ENCODE measurements at places on chromosomes 5 and 9. TPM values are rescaled to one million over a fixed set of nuclear protein-coding genes. Genes with fewer than 3 reads are reported as not detected.

- peak; percentile 97 for DNase-seq
These were observed 50.3 kb upstream of the PSD2 start for GRCh38 chr5:139745132-139745799.

The SLC22A4 gene
- total RNA-seq: 3.1 TPM

- DNase-seq: no peak
These were observed 195.0 kb downstream of the MAPKAP1 start for GRCh38 chr9:125511789-125512660.

GRCh38 chr9:105608721-105609598, 51.0 kb downstream of the FKTN start:
- no peak for DNase-seq

GRCh38 chr5:57276353-57276752, 102.5 kb downstream of the GPBP1 start:
- DNase-seq: no peak

DNA sequence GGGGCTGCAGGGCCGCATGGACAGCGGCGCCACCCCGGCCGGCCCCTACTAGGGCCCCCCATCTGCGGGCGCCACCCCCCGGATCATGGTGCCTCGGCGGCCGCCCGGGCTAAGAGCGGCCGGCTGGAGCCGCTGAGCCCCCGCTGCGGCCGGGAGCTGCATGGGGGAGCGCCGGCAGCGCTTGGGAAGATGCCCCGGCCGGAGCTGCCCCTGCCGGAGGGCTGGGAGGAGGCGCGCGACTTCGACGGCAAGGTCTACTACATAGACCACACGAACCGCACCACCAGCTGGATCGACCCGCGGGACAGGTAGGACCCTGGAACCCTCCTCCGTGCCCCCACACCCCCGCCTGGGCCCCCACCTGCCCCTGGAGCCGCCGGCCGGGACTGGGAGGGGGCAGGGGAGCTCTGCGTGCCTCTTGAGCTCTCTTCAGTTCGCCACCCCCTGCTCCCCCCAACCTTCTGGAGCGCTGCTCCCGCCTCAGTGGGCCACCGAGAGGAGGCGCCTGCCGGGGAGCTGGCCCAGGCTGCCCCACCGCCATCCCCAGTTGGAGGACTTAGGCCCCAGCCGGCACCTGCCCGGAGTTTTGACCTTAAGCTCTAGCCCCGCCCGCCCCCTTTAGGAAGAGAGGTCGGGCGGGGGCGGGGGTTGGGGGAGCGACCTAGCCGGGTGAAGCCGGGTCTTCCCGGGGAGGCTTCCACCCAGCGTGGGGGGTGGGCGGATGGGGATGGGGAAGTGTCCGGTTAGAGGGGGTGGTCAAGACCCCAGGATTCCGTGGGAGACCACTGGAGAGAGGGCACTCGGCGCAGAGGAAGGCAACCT, 730 bp downstream of the WWC1 start:
- DNase-seq: no peak

DNA sequence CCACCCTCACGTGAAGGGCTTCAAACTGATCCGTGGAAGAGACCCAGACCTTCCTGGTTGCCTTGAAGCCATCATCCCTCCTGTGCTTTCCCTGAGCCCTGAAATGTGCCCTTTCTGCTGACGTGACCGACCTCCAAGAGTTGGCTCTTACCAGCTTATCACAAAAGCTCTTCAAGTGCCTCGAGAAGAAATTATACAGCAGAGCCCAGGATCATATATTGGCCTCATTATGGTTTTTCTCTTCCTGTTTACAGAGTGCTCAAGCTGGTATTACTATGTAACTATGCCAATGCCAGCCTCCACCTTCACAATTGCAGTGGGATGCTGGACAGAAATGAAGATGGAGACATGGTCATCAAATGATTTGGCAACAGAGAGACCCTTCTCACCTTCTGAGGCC, 66.0 kb downstream of the AOPEP start:
- no peak for DNase-seq

DNA sequence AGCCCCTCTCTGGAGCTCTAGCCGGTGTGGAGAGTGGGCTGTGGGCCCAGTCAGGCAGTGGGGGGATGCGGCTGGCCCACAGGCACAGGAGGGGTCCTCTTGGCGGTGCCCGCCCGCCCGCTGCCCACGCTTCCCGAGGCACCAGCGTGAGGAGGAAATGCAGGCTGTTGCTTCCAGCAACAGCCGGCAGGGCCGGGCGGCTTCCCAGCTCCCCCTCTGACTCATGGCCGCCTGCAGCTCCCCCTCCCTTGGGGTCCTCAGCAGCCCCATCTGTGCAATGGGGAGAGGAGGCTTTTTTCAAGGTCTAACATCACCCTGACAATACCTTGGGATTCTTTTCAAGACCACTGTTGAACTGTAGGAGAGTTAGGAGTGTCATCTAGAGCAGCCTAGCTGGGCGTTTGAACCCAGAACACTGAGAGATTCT, 10.4 kb downstream of the CXXC5 start:
- DNase-seq: peak; percentile 90
